ENCODE measurements at places on chromosomes 5 and 9. TPM values are rescaled to one million over a fixed set of nuclear protein-coding genes. Genes with fewer than 3 reads are reported as not detected.
A peak's percentile ranks its signal among the peaks of the same experiment; 100 is the strongest.

GRCh38 chr9:2934241-2934650 lies 90.4 kb upstream of the PUM3 start:
- DNase-seq = no peak

DNA sequence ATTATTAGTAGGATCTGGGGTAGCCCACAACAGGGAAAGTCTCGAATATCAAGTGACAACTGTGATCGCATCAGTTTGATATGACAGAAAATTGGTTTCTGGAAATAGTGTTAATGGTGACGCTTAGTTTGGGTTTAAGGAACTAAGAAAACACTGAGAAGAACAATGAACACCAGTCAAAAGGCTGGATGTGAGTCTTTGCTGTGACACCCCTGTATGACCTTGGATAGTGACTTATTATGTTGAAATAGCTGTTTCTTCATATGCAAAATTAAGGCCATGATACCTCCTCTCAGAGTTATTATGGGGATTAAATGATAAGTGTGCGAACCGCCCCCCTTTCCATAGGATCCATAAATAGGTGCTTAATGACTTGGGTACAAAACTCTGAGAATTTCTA lies 926 bp downstream of the DNAJC25 start:
- DNase-seq = no peak

DNA sequence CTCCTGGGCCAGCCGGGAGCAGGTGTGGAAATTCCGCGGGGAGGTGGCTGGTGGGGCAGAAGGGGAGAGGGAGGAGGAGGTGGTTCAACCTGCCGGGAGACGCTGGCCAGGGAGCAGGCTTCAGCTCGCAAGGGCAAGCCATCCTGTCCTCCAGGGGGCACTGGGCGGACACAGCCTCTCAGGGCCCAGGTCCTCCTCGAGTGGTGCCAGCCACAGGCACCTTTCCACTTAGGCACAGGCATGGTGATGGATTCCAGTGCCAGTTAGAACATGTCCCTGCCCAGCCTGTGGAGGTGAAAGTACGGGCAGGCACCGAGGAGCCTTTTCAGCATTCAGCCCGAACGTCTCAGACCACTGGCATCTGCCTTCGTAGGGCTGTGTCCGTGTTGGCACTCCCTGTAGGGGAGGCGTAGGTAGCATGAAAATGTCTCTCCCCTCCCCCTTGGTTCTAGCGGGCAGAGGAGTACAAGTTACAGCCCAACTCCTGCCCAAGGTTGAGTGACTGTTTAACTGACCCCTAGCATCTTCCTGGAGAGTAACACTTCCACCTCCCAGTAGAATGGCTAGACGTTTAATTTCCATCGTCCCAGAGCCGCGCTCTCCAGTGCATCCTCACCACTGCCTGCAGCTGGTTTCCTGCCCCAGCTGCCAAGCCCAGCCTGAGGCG lies 48.9 kb downstream of the DAB2IP start:
- DNase-seq = peak; percentile 17

DNA sequence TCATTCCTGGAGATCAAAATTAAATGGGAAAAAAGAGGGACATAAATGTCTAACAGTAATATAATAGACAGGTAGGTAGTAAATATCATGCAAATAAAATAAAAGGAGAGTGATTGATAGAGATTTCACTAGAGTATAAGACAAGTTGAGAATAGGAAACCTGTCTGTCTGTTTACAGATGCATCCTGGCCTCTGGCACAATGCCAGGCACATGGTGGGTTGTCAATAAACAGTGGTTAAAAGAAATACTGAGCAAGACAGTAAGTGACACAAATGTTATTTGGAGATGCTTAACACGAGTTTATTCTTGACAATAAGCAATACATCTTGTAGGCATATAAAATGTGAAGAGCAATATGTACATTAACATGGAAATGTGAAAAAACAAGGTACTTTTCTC lies 33.3 kb downstream of the RICTOR start:
- no peak for DNase-seq

GRCh38 chr5:104815212-104815611 lies 1252.6 kb upstream of the NUDT12 start:
- no peak for DNase-seq

- DNase-seq = no peak
Measured at GRCh38 chr9:125180876-125181275, 8.7 kb downstream of the PPP6C start.

GRCh38 chr9:114690308-114690707 lies 8.3 kb upstream of the TEX48 start:
- no peak for DNase-seq

DNA sequence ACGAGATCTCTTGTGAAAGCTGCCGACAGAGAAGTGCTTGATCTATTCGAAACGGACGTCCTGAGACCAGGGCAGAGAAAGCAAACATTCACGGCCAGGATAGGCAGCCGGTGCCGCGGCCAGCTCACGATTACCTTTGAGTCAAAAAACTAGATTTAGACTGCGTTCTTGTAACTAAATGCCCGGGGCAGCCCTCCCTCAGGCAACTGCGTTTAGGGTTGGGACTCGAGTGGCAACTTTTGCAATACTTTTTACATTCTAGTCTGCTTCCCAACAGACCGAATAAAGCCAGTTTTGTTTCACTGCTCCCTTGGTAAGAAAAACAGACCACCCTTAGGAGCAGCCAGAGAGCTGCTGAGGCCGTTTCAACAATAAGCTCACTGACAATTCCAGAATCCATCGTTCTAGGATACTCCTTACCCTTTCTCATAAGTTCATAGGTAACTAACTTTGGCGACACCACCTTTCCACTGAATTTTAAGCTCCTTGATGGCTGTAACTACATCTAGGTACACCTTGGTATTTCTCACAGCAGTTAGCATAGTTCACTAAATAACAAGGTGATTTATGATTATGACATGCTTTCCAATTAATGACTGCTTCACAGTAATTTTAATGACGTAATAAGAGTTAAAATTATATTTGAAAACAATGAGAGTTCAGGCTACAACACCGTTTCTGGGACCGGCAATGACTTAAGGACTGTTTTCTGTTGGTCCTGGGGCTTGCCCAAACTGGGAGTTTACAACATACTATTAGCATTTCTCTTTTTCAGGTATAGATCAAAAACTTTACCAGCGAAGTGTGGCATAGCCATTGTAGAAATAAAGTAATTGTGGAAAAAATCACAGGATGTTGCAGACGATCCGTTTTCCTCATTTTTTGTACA lies 899 bp upstream of the RAPGEF6 start:
- no peak for DNase-seq

GRCh38 chr5:109326919-109327318 lies 82.9 kb downstream of the PJA2 start:
- no peak for DNase-seq

DNA sequence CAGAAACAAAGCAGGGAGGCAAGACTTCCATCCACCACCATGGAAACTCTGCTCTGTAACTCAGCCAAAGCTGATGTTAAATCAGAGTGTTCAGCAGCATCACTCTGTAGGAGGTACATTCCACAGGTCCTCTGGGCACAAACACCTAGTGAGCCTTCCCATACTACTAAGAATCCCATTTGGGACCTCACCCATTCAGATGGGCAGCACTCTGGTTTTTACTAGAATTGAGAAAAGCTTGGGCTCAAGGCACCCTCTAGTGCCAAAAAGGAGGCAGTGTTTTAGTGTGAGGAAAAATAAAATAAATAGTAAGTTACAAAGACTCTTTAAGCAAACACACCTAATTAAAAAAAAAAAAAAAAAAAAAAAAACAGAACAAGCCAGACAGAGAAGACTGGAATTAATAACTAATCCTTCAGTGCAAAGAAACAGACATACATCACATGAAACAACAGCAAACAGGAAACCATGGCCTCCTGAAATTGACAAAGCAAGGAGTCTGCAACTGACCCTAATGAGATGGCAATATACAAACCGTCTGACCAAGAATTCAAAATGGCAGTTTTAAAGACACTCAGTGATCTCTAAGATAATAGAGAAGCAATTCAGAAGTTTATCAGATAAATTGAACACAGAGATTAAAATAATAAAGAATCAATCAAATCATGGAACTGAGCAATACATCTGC lies 159.5 kb downstream of the GNA14 start:
- DNase-seq = no peak

The SPATA31D4 gene
- not detected for total RNA-seq

The DDX4 gene
- total RNA-seq = not detected

The C9orf153 gene
- total RNA-seq = 0.18 TPM

The ABO gene
- not detected for total RNA-seq

The FGFR4 gene
- 1.5 TPM for total RNA-seq

The SIT1 gene
- 28.0 TPM for total RNA-seq

Data from activated B cell treated with CpG ODN at 0.5 μM for 24 hours (primary cell).